Left lung (tissue), 14 donors: ENCODE measurements at places on chromosomes 4 and X. TPM values are rescaled to one million over a fixed set of nuclear protein-coding genes. Genes with fewer than 3 reads are reported as not detected.

- DNase-seq, result no peak
These were observed 11.4 kb upstream of the TAPT1 start for GRCh38 chr4:16237715-16238114.

DNA sequence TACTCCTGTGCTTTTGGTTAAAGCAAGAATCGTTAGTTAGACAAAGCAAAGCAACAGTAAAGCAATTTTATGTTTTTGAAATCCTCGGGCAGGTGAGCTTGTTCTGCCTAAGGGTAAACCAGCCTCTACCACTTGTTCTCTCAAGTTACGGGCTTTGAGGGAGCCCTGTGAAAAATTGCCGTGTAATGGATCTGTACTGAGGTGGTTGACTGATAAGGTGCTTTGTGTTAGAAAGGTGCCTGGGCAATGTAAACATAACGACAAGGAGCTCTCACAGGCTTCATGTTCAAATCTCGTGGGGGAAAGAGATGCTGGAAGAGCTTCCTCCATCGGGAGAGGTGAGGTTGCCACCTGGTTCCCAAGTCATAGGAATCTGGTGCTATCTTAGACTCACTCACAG lies 111.8 kb downstream of the TRAPPC11 start:
- DNase-seq, result no peak

GRCh38 chr4:76634220-76634619 lies 199.2 kb downstream of the SHROOM3 start:
- DNase-seq, result no peak

DNA sequence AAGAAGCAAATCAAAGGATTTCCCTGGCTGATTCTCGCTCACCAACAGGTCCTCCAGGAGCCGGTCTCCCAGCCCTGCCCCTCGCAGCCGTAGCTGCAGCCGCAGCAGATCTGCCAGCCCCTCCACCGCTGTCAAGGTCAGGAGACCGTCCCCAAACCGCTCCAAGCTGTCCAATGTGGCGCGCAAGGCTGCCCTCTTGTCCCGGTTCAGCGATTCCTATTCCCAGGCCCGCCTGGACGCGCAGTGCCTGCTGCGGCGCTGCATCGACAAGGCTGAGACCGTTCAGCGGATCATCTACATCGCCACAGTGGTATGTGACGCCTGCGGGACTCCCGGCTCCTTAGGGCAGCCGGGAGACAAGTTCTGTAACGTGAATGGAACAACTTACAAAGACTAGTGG lies 25.6 kb downstream of the SPATA18 start:
- peak; percentile 29 for DNase-seq

DNA sequence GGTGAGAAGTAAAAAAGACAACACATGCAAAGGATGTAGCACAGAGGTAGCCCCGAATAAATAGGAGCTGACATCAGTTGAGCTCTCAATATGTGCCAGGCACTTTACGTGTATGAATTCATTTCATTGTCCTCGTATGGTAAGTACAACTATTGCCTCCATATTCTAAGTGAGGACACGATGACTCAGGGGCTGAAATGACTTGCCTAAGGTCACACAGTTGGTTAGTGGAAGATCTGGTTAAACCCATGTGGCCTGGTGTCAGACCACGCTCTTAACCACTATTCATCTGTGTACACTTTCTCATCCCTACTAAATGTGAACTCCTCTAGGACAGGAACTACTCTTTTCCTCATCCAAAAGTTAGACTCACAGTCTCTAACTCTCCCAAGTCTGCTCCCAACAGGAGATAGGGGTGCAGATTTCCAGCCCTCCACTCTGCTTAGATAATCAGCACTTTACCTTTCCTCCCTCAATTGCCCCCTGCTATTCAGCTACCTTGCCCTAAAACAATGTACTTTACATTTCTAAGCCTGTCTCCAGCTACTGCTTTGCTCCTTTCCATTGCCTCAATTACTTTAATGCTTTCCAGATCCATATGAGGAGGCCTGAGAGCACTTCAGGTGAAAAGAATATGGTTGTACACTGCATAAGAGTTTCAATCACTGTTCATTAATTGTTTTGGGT lies 58.8 kb upstream of the LHFPL1 start:
- no peak for DNase-seq

GRCh38 chrX:41009850-41010846 lies 75.1 kb upstream of the USP9X start:
- DNase-seq, result peak; percentile 77

DNA sequence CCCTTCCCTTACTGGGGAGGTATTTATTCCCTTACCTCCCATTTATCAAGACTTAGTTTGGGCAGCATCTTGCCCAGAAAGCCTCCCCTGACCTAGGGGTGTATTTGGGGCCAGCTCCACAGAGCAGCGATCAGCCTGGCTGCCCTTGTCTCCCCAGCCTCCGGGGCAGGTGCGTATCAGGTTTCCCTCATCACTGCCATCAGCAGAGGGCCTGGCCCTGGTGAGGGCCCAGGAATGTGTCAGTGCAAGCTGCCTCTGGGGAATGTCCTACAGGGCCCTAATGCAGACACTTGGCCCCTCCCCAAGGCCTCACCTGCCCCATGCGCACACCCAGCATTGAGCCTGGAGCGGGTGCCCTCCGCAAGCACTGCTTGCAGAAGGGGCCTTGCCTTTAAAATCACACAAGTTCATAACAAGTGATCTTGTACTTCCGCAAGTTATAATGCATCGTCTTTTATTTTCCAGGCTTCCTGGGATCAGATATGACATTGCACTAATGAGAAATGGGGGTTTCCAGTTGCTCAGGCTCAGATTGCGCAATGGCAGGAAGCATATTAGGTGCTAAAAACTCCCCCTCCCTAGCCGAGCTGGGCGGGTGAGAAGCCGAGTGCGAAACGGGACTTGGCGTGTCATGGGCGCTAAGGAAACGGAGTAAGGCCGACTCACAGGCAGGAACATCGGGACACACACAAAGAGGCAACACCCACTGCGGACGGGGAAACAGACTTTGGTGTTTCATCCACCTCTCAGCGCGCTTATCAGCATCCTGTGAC lies 25.4 kb upstream of the AFAP1 start:
- DNase-seq, result peak; percentile 81

GRCh38 chr4:15162465-15163283 lies 160.4 kb downstream of the CPEB2 start:
- no peak for DNase-seq

DNA sequence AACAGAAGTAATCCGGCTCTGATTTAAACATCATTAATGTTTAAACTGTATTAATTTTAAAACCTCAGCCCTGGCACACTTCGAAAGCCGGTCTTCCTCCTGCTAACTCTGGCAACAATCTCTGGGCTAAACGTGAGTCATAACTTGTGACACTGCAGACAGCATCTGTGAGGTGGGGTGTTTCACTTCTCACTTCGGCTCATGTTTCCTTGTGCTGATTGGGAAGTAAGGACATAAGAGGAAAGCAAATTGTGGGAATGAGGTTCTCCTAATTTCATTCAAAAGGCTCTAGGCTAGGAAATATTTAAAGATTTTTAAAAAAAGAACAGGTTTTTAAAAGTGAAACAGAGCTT lies 139.9 kb upstream of the USP9X start:
- no peak for DNase-seq

- DNase-seq, result no peak
These were observed 131.9 kb downstream of the FHIP1A start for GRCh38 chr4:151540728-151541388.

- DNase-seq, result no peak
These were observed 39.3 kb downstream of the RNF212 start for GRCh38 chr4:1074077-1074476.

- no peak for DNase-seq
These were observed 508.3 kb upstream of the MAGEB2 start for GRCh38 chrX:29707088-29707487.

- no peak for DNase-seq
These were observed 48.0 kb upstream of the MYOZ2 start for GRCh38 chr4:119087656-119088055.

DNA sequence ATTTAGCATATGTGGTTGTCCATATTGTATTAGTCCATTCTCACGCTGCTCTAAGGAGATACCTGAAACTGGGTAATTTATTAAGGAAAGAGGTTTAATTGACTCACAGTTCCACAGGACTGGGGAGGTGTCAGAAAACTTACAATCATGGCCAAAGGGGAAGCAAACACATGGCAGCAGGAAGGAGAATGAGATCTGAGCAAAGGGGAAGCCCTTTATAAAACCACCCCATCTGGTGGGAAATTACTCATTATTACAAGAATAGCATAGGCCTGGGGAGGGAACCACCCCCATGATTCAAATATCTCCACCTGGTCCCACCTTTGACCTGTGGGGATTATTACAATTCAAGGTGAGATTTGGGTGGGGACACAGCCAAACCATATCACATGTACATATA lies 122.6 kb upstream of the ANK2 start:
- no peak for DNase-seq

- DNase-seq, result no peak
These were observed 137.6 kb downstream of the EGF start for GRCh38 chr4:110049951-110050925.

DNA sequence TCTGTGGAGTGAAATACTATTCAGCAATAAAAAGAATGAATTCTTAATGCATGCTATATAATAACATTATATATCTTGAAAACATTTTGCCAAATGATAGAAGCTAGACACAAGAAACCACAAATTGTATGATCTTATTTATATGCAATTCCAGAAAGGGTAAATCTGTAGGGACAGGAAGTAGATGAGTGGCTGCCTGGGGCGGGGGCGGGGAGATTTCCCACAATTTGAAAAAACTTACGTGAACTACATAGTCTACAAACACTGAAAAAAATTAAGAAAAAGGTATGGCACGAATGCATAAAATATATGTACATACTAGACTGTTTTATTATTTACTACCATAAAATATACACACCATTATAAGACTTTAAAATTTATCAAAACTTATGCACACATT lies 81.6 kb downstream of the WWC2 start:
- DNase-seq, result no peak

DNA sequence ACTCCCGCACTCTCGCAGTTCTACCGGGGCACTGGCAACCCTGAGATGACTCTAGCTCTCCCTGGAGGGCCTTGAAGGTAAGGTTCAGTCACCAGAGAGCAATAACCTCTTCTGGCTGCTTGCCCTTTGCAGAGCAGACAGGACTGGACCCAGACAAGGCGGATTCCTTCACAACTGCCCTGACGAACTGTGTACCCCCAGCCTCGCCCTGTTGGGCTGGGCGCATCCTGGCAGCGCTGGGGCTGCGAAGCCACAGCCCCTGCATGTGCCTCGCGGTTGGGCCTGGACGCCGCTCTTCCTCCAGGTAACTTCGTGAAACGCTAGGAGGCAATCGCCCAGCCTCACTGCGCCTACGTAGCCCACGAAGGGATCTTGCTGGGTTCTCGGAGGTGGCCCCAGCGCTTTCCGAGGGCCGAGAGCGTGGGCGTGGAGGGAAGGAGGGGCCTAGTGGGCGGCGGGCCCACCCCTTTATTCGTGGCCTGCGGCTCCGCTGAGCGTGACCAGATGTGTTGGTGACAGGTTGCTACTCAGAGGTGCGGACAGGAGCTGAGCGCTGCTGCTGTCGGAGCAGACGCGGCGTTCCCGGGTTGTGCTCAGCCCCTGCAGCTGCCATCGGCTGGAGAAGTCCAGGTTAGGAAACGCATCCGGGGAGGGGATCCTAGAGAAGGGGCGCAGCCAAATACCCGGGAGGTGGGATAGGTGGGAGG lies 1.9 kb upstream of the MAMLD1 start:
- DNase-seq, result no peak

- DNase-seq, result no peak
These were observed 21.0 kb upstream of the TBC1D14 start for GRCh38 chr4:6888506-6889071.

DNA sequence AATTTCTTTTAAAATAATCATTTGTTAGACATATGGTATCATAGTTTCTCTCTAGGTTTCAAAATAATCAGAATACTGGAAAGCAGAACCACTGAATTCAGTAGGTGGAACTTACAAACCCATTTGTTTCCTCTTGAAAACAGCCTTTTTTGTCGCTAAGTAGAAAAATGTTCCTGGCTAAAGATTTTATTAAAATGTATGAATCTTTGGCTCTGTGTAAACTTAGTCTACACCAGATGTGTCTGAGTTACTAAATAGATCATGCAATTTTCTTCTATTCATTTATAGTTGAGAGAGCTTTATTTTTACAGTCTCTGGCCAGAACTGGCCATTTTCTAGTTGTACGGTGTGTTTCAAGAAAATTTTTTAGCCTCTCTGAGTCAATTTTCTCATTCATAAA lies 1.0 kb downstream of the CYSLTR1 start:
- no peak for DNase-seq

DNA sequence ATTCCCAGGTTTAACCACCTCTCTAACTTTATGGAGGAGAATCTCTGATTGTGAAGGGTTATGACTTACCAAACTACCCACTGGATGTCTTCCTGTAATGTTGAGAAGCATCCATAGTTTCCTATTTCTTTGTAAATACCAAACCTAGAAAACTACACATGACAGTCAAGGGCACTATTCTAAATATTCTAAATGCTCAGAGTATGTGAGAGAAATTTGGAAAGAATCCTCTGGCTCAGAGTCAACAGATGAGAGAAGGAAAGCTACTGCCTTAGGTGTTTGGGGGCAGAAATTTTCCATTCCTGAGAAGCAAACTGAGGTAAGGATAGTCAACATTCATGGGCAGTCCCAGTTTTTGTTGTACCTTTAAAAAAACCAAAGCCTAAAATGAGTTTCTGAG lies 155.8 kb downstream of the KCNIP4 start:
- DNase-seq, result no peak

- DNase-seq, result peak; percentile 84
These were observed 55.0 kb upstream of the GAB1 start for GRCh38 chr4:143281507-143282190.

DNA sequence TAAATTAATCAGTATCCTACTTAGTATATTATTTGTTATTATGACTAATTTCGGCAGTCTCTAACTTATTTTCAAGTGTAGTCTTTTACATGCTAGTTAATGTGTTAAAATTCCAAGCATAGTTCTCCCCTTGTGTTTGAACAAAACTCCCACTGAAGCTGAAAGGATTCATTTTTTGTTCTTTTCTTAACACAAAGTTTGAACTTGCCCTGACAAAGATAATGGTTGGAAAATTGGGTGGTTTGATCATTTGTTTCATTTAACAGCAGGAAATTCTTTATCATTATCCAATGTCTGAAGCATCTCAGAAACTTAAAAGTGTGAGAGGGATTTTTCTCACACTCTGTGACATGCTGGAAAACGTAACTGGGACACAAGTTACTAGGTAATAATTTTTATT lies 36.0 kb downstream of the INTU start:
- DNase-seq, result no peak

PCSK1N gene
- 4.9 TPM for polyA plus RNA-seq

TBX22 gene
- polyA plus RNA-seq, result not detected

SHROOM3 gene
- polyA plus RNA-seq, result 17.0 TPM

CXCL11 gene
- not detected for polyA plus RNA-seq

CXCR3 gene
- 0.20 TPM for polyA plus RNA-seq

JAKMIP1 gene
- polyA plus RNA-seq, result 0.21 TPM

LINC00632 gene
- 30.5 TPM for polyA plus RNA-seq

NKX3-2 gene
- 0.13 TPM for polyA plus RNA-seq

TRMT10A gene
- 14.1 TPM for polyA plus RNA-seq

C4orf36 gene
- polyA plus RNA-seq, result 10.9 TPM

PAGE2 gene
- polyA plus RNA-seq, result not detected

SMR3B gene
- not detected for polyA plus RNA-seq

RAI2 gene
- 15.5 TPM for polyA plus RNA-seq

BMPR1B gene
- polyA plus RNA-seq, result 1.3 TPM

FUNDC1 gene
- polyA plus RNA-seq, result 24.5 TPM

SMIM10L2A gene
- 8.3 TPM for polyA plus RNA-seq

TMEM154 gene
- 1.6 TPM for polyA plus RNA-seq

EREG gene
- 0.21 TPM for polyA plus RNA-seq
